Myocyte (in vitro differentiated cells): ENCODE measurements at places on chromosomes 7 and 10. TPM values are rescaled to one million over a fixed set of nuclear protein-coding genes. Genes with fewer than 3 reads are reported as not detected.

The PTN gene
- total RNA-seq: 0.67 and 0.68 TPM in 2 replicates

GRCh38 chr7:2938514-2939192 is 94.5 kb upstream of the GNA12 start:
- no peak for DNase-seq

The GNGT1 gene
- 1.3 TPM in 1 of 2 replicates, not detected in the other for total RNA-seq

DNA sequence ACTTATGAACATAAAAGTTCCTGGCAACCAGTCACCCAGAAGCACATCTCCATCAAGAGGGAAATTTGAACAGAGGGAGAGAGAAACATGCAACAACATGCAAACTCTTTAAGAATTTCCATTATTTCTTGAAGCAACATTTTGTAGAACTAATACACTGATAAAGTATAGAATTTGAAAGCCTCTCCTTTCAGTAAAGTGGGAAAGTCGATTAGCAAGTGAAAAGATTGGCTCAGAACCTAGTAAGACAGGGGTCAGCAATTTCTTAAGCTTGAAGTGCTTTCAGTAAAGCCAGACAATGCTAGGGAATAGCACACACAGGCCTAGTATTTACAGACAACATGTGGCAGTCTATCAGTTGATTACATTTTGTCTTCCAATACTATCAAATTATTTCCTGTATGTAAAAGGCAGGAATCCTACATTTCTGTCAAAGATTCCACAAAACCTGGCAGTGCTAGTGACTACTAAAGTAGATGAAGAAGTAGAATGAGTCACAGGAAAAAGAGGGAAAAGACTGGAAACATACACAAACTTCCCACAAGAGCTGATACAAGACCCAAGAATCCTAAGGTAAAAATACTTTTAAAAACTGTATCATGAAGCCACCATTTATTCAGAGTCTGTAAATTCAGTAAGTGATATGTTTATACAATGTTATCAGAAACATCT is 25.2 kb downstream of the DNAJC1 start:
- no peak for DNase-seq

DNA sequence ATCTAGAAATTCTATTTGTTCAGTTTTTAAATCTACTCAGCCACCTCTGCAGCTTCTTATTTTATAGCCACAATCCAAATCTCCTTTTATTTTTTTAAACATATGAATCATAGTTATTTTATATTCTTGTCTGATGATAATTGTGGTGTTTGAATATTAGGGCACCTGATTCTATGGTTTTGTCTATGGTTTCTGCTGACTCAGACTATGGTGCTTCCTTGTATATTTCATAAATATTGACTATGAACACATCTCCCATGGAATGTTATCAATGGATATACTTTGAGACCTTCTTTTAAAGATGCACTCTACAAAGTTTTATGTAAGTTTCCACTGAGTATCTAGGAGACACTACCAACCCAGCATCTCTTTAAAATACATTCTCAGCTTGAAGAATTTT is 1027.0 kb upstream of the AUTS2 start:
- no peak for DNase-seq

The CCDC126 gene
- total RNA-seq: 18.3 and 21.4 TPM in 2 replicates
